ENCODE measurements at places on chromosomes 4 and X.

DNA sequence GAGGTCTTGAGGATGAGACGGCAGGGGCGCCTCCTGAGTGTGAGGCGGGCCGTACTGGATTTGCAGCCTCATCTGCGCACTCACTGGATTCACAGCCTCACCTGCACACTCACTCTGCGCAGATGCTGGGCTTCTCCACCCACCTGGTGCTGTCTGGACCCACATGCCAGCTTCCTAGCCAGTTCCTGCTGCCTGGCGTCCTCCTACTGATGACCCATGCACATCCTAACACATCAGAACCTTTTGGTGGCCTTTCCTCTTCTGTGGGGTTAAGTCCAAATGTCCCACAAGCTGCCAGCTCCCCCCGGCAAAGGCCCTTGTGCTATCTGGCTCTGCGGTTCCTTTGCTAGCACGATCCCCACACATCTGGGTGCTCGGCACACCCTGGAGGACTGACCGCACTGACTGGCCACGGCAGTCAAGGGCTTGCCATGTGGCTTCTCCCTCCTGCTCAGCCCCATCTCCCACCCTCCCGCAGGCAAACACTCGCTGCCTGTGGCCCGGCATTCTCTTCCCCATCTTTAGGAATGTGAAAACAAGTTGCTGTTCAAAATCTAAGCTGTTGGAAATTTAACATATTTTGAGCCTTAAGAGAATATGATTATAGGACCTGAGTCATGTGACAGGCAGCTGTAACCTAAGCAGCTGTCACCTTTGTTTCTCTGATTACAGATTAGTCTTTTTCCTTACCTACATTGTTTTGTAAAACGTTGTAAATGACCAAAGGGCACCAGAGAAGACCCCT, 39.4 kb upstream of the AFAP1 start:
- DNase-seq = no peak

GRCh38 chr4:3287972-3288570, 4.8 kb upstream of the RGS12 start:
- DNase-seq = no peak

DNA sequence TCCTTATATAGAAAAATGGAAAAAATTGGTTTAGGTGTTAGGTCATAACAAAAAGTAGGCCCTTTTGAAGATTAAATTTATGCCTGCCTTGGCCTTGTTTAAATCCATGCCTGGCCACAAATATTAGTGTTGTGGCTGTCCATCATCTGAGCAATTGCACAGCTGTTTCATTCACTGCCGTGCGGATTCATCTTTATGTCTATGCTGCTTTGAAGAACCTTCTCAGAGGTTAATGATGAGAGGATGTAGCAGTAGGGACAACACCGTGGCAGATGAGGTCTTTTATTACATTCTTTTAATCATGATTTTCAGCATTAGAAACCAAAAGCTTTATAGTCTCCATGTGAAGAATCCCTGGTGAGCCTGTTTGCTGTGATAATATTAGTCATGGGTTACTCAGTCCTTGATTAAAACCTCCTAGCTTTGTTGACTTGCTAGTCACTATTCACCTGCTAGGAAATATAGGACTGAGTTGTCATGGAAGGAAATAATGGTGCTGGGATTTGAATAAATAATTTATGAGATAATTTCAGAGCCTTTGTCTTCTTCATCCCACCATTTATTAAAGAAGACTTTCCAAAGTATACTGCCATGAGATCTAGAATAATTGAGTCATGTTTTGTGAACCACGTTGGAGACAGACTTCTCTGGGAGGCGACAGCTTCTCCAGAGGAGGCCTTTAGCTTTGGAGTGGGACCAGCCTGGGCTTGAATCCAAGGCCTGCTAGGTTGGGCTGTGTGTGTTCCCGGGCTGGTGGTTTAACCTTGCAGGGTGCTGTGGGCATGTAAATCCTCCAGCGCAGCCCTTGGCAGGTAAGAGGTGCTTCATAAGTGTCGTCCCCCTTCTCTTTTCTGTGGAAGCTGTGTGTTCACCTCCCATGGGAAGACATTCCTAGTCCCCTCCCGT, 53.5 kb downstream of the PTTG2 start:
- peak; percentile 80 for DNase-seq

GRCh38 chr4:20299515-20299914, 47.8 kb downstream of the SLIT2 start:
- peak; percentile 32 for DNase-seq

DNA sequence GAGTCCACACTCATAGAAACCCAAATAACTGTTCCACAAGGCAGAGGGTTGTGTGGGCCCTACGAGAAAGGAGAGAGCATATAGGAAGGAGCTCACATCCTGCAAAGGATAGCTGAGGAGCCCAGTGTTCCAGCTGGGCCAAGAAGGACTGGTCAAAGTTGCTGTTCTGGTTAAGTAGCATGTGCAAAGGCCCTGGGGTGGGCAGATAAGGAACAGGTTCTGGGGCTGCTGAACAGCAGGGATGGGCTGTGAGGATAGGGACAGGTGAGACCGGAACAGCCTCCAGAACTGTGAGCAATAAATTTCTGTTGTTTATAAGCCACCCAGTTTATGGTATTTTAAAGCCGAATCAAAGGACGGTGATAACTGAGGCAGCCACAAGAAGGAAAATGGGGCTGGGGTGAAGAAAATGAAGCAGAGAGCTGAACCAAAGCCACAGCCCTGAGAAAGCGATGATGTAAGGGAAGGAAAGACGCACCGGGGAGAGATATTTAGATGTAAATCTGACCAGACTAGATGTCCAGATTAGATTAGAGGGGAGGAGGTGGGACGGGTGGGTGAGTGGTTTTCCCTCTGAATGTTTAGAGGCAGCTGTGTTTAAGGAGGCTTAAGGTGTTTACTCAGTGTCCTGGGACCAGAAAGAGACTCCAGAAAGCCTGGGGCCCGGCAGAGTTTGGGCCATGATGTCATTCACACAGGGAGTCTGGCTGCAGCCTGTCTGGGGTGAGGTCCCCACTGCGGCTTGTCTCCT, 180.8 kb upstream of the BCOR start:
- peak; percentile 70 for DNase-seq

- DNase-seq = peak; percentile 70
These were observed 228.9 kb upstream of the ETNPPL start for GRCh38 chr4:108991551-108992328.

- peak; percentile 90 for DNase-seq
These were observed 294.1 kb downstream of the STIM2 start for GRCh38 chr4:27154706-27155105.

GRCh38 chr4:22389240-22389870, 126.5 kb downstream of the ADGRA3 start:
- peak; percentile 86 for DNase-seq

GRCh38 chr4:144948009-144948408, 150.0 kb downstream of the ANAPC10 start:
- peak; percentile 21 for DNase-seq

- peak; percentile 20 for DNase-seq
These were observed 94.9 kb downstream of the EMCN start for GRCh38 chr4:100422894-100423293.

- DNase-seq = no peak
These were observed 24.3 kb upstream of the NPNT start for GRCh38 chr4:105870963-105871362.

- DNase-seq = peak; percentile 7
These were observed 19.0 kb upstream of the PPP3CA start for GRCh38 chr4:101366331-101366730.

DNA sequence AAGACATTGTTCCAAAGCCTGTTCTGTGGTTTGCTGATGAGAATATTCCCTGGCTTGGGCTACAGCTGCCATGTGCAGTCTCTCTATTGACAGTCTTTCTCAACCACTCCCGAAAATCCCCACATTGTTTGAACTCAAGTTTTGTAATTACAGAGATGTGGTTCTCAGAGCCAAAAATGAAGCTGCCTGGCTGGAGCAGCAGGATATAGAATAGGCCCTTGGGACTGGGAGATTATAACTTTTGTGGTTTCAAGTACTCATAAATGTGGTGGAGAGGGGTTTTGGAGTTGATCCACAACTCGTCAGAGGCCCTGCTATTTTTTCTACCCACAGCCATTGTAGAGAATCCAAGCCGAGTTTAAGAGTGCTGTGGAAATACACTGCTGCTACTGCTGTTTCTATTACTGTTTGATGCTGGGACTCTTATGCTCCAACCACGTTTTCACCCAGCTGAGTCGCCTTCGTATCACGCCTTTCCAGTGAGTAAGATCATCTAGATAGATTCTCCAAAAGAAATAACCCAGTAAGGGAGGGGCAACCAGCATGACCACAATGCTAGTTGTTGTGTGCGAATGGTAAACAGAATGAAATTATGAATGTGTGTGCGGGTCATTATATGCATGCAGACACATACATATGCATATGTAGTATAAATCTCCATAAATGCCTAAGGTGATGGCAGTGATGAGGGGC, 57.1 kb upstream of the ATXN3L start:
- peak; percentile 90 for DNase-seq

- peak; percentile 94 for DNase-seq
These were observed 23.2 kb upstream of the UVSSA start for GRCh38 chr4:1323635-1324442.

DNA sequence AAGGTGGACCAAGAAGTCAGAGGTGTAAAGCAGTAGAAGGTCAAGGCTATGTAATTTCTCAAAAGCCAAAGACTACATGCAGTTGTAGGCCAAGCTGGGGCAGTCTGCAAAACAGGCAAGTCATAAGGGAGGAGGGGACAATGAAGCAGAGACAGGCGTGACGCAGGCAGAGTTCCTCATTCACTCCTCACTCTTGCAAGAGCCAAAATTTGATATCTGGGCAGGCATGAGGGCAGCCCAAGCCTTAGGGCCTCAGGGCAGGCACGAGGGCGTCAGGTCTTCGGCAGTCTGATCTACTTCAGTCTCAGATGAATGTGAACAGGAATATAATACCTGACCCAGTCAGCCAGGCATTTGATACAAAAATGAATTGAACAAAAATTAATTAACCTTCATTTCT, 86.4 kb upstream of the AGA start:
- no peak for DNase-seq

DNA sequence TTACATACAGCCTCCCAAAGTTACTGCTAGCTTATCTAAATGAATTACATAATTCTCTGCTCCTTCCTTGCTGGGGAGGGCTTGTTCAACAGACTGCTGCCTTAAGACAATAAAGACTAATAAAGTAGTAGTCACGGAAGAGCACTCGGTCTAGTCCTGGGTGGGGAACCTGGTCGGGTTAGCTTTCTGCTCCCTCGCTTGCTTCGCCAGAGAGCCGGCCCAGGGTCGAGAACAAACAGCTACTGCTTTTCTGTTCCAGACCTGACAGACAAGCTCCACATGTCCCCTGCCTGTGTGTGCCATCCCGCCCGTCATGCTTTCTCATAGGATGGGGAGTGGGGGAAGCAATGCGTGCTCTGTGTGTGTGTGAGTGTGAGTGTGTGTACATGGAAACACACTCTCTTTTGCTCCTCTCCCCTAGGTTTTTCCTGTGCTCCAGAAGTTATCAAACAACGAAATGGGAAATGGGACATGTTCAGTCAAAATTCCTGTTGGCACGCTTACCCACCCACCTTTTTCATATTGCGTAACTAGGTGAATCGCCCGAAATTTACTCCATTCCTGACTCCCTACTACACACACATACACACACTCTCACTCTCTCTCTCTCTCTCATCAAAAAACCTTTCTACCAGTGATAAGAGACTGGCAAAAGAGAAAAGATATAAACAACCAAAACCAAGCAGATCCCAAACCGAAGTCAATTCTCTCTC, 1.3 kb downstream of the NPY1R start:
- DNase-seq = no peak

DNA sequence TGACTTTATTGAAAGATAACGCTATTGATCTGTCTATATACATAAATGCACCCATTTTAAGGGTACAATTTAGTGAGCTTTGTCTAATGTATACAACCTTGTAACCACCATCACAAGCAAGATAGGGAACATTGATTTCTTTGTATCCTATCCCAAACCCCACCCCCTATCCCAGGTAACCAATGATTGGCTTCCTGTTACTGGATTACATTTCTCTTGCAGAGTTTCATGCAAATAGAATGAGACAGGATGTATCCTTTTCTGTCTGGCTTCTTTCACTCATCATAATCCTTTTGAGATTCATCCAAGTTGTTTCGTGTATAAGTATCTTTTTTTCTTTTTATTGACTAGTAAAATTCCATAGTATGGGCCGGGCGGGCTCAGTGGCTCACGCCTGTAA, 1.6 kb upstream of the GRIPAP1 start:
- DNase-seq = no peak

DNA sequence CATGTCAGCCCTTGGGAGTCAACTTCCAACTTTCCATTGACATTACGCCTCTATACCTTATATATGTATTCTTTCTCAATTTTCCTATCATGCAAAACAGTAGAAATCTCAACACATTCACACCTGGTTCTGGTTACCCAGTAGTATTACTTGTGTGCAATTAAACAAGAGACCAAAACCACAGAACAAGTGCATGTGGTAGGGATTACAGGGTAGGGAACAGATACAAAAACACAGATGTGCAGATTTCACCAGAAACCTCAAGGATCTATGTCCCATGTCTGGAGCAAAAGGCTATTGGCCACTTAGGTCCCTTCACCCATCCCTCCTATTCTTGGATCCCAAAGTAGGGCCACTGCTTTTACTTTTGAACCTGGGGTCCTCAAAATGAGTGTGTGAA, 143.6 kb upstream of the ZCCHC13 start:
- DNase-seq = no peak
